ENCODE measurements at places on chromosomes 4 and X.

DNA sequence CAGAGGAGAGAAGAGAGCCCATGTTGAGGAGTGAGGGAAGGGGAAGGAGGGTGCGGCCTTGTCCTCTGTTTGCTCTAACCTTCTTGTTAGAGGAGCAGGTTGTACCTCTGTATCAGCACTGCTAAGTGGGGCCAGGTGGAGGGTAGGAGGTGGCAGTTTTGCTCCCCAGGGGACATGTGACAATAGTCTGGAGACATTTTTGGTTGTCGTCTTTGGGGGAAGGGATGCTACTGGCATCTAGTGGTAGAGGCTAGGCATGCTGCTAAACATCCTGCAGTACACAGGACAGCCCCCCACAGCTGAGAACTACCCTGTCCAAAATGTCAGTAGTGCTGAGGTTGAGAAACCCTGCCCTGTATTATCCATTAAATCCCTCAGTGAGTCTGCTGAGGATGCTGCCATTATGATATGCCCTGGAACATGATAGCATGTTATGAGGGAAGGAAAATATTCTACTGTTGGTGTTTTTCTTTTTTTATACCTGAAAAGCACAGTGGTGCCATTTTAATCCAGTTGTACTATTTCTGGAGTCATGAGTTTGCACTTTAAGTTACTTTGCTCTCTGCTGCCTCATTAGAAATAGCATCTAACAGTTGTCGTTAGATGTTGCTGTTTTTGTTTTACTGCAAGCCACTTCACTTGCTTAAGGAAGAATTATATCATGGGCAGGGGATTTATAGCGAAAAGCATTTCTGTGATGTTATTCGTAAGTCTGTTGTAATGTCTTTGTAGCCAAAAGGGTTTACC lies 90.6 kb downstream of the LRP2BP start:
- no peak for DNase-seq

DNA sequence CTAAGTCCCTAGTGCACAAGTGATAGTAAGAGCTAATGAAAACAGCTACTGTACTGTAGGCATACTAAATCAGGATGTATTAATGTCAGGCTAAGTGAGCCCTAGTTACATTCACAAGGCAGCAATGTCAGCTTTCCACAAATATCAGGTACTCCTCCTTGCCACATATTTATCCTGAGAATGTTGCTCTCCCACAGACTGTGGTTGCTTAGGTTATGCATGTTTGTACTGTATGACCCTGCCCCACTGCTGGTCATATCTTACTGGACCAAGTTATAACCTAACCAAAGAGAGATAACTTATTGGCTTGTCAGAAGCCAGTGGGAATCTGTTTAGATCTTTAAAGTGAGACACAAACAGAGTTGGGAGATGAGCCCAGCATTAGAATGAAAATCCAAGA lies 241.0 kb downstream of the SLC39A8 start:
- DNase-seq, result no peak

- no peak for DNase-seq
These were observed 4.4 kb downstream of the FGFBP2 start for GRCh38 chr4:15958562-15958961.

DNA sequence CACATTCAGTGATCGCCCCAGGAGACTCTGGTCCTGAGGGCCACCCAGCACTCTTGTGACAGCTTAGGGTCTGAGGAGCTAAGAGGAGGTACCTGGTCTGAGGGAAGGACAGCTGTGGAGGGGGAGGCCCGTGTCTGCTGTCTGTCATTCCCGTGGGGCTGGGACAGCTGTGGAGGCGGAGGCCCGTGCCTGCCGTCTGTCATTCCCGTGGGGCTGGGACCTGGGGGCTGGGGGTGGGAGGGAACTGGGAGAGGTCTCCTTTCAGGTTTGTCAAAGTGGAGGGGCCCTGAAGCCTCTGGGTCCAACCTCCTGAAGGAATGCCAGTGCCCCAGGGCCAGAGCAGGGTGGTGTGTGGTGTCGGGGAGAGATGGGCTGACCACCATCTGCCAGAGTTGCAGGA lies 45.0 kb upstream of the ADRA2C start:
- DNase-seq, result no peak

DNA sequence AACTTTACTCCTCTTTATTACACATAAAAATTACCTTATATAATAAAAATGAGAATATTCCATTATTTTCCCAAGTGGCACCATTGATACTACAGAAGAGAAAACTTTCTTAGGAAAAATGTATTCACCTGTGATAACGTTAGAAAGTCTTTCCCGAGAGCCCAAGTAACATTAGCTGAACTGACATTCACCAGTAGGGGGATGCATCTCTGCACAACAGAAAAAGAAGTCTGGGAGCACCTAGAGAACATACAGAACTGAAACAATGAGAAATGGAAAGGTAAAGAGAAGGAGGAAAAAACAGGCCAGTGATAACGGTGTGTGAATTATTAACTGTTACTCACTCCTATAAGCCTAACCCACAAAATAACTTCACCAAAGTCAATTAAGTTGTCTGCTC lies 423.3 kb downstream of the CENPC start:
- no peak for DNase-seq
